ENCODE measurements at places on chromosomes 4 and X.

DNA sequence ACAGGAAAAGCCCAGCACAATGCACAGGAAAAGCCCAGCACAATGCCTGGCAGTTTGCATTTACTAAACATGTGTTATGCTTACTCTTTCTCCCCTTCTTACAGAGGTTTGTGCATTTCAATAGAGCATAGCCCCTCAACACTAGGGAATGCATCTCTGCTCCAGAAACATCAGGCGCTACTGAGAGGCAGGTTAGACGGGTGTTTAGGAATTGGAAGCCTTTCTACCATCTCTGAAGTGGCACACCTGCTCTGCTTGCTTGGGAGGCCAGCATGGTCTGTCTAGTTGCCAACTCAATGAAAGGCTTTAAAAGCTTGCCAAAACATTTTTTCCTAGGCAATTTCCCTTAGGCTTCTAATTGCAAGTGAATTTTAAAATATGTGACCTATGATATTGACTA, 55.7 kb downstream of the GRID2 start:
- no peak for DNase-seq

- no peak for DNase-seq
These were observed 126.5 kb downstream of the CHIC2 start for GRCh38 chr4:53937918-53938317.

- no peak for DNase-seq
These were observed 34.7 kb upstream of the PRKX start for GRCh38 chrX:3748052-3748559.

DNA sequence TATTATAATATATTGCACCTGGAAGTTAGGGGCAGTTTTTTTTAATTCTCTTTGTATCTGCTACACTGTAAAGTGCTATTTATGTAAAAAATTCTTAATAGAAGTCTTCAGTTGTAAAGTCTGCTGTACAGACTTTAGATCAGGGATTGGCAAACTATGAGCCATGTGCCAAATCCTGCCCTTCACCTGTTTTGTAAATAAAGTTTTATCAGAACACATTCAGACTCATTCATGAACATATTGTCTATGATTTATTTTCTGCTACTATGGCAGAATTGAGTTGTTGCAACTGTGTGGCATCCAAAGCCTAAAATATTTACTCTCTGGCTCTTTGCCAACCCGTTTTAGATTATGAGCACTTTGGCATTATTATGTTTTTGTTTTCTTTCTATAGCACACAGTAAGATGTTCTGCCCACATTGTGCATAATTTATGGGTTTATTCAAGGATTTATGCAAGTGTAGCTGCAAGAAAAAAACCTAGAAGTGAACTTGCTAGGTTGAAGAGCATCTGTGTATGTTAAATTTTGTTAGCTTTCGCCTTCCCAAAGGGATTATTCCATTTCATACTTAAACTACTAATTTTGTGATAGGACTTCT, 56.9 kb downstream of the CLCN3 start:
- DNase-seq, result no peak

DNA sequence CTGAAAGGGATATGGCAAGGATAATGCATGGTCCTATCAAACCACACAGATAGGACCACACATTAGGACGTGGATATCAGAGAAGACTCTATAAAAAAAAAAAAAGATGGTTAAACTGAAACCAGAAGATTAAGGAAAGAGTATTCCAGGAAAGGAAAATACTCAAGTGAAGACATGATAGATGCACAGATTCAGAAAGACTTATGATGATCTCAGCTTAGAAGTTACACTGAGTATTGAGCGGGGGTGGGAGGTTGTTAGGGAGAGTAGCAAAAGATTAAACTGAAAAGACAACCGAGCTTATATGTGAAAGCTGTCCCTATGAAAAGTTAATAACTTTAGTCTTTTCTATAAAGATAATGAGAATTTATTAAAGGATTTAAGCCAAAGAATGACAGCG, 211.0 kb upstream of the EMCN start:
- DNase-seq, result no peak

DNA sequence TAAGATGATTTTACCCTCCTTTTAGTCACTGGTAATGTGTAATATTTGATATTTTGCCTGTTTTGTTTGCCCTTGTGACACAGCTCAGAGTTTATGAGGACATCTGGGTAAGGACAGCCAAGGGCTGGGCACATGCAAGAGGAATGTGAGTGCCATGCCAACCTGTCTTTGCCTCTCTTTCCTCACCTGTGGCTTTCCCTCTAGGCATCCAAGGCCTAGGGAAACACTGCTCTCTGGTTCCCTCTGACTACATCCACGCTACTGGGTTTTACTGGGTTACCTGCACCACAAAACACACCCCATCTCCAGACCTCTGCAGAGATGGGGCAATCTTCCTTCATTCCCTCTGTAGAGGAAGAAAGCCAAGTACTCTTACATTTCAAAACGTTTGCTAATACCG, 7.7 kb downstream of the HPGDS start:
- DNase-seq, result no peak

DNA sequence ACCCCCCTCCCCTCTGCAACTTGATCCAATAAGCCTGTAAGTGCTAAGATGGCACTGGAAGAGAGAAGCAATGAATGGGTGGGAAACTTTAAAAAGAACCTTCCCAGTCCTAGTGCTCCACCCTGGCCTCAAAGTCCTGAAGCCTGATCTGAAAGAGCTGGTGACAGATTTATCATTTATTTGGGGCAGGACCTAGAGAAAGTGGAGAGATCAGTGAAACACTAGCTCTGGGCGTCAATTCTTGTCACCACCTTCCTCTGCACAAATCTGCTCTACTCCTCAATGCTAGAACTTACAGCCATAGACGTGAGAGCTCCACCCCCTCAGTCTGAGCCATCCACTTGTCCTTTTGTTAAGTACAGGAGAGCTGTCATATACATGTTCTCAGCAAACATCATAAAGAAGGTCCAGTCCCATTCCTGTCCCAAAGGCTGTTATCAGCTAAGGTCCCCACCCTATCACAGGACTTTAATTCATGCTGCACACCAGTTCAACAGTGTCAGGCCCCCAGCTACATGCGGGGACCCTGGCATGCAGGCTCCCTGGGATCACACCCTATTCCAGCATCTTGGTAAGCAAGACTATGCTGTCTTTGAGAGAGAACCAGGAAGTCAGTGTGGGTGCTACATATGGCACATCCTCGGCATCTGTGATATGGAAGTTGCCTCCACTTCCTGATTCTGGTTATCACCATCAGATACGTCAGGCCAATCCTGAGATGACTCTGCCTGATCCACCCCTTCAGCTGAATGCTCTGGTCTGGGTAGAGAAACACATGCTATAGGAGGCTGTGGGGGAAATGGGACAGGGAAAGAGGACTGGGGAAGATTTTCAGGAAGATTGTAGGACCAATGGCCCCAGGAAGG, 2.3 kb downstream of the P2RY4 start:
- DNase-seq, result no peak

- no peak for DNase-seq
These were observed 1.4 kb upstream of the CRMP1 start for GRCh38 chr4:5894266-5894665.

GRCh38 chr4:87505862-87506261, 23.3 kb downstream of the SPARCL1 start:
- no peak for DNase-seq

GRCh38 chr4:55879224-55879623, 25.8 kb downstream of the EXOC1 start:
- no peak for DNase-seq

DNA sequence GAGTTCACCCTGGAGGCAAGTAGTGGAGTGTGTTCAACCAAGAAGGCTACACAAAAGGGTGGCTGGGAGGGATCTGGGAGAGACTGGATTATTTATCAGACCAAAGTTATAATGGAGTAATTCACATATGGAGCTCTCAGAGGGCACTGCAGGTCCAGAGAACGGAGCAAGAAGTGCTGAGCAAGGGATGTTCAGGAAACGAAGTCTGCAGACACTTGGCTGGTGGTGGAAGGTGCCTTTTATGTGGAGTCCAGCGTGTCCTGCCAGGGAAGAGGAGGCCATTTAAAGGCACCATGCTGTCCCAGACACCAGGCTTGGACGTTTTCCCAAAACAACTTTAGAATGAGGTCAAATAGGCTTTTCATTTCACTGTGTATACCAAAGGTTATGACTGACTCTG, 130.1 kb downstream of the CEP135 start:
- no peak for DNase-seq

DNA sequence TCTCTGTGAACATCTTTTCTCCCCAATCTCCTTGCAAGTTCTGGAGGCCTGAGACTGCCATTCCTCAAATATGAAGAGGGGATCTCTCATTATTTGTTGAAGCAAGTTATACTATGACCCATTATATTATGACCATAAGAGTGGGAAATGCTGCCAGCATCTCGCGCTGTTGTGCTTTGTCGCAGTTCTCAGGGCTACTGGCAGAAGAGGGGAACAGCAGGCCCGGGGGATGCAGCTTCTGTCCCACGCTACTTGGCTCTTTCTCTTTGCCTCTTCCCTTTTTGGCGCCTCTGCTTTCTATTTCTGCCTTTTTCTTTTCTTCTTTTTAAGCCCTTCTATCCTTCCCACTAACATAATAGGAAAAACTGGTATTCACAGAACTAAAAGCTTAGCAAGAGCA, 64.2 kb downstream of the GEMIN8 start:
- no peak for DNase-seq

DNA sequence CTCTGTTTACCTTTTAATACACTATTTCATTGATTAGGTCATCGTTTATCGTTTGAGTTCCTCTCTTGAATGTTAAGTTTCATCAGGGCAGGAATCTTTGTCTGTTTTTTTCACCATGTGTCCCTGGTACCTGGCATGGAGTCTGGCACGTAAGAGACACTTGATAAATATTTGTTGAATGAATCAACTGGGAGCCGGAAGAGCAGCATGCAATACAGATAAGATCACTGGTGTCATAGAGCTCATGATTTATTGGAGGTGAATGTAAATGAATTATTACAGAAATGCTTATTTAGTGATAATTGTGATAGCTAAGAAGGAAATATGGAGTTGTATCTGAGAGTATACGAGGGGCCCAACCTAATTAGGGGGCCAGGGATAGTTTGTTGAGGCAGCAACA, 62.8 kb downstream of the UCHL1 start:
- no peak for DNase-seq

DNA sequence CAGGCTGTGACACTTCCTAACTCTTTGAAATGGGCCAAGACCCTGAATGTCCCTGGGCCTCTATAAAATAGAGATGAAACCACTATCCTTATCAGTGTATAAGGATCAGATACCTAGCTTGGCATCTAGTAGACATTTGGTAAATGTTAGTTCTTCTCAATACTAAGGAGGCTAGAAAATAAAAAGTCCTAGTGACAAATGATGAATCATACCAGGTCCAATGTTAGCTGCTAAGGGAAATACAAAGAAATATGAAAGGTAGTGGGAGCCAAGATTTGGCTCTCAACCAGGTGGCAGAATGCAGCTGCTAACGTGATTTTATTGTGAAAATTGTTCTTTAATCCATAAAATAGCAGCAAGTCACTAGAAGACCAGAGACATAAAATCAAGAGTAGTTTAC, 19.8 kb upstream of the PPARGC1A start:
- DNase-seq, result no peak

GRCh38 chrX:77960567-77960966, 8.9 kb downstream of the PGAM4 start:
- DNase-seq, result no peak

GRCh38 chr4:31538877-31539276, 818.7 kb downstream of the PCDH7 start:
- DNase-seq, result no peak

DNA sequence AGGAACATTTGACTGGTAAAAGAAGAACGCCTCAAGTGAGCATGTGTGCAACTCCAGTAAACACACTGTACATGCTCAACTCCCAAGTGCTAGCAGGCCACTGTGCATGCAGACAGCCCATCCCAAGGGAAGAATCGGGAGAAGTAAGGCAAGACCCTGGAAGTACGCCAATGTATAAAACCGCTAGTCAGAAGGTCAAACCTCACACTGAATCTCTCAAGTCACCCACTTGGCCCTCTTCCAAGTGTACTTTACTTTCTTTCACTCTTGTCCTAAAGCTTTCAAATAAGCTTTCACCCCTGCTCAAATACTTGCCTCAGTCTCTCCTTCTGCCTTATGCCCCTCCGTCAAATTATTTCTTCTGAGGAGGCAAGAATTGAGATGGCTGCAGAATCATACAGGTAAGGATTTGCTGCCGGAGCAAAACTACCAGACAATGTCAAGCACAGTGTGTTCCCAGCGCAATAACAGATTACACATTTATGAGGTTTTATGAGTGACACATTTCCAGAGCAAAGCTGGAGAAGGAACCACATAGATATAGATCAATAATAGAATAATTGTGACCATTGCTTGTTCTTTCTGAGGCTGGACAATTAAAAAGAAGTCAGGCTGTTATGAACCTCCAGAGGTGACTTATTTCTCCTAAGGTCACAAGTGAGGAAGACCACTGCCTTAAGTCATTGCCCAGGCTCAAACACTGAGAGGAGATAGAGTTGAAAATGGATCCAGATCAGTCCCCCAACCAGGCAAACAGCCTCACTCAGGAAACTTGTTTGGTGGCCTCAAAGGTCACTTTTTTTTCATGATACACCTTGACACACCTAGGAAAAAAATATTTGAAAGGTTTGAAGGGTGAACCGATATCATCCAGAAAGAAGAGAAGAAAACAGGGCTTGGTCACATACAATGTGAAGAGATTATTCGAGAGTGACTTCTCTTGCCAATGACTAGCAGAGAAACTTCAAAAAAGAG, 26.3 kb downstream of the CXCL1 start:
- no peak for DNase-seq

- no peak for DNase-seq
These were observed 1577.7 kb upstream of the TENM3 start for GRCh38 chr4:180665481-180665880.

- no peak for DNase-seq
These were observed 171.7 kb downstream of the SHROOM3 start for GRCh38 chr4:76606645-76607265.

GRCh38 chrX:151736685-151737084, 2.1 kb downstream of the CNGA2 start:
- no peak for DNase-seq

DNA sequence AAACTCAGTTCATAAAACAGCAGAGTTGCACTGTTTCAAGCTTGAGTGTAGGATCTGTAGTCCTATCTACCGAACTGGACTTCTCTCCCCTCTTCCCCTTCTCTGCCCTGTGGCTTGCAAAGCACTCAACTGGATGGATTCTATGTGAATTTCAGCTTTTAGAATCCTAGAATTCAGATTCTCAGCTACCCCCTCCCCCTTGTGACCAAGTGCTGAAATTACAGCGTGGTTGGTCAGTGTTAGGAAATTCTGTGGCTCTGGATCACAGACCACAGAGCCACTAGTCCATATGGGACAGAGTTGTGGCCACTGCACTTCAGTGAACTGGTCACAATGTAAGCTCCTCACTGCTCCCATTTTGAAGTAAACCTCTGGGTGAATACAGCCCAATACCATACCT, 64.6 kb upstream of the TRPC5 start:
- DNase-seq, result peak; percentile 58

DNA sequence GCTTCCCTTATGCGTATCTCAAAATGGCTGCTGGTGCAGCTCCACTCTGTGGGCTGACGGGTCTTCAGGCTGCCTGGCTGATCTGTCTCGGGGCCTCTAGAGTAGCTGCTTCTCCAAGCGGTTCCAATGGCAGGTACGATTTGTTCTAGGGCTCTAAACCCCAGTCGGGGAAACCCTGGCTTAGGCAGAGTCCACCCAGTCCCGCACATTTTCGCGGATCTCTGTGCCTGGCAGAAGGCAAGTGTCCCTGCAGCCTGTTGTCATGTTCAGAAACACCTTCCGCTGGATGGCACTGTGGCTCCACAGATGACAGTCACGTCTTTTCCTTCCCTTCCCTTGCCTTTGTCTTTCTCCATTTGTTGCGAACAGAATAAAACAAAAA, 54.4 kb downstream of the NBDY start:
- no peak for DNase-seq

GRCh38 chrX:107934262-107934661, 47.9 kb downstream of the TEX13B start:
- DNase-seq, result no peak

- no peak for DNase-seq
These were observed 106.5 kb downstream of the FAM193A start for GRCh38 chr4:2642968-2643367.

Data from HEK293T (cell line).